ENCODE measurements at places on chromosomes 3 and 15. TPM values are rescaled to one million over a fixed set of nuclear protein-coding genes. Genes with fewer than 3 reads are reported as not detected.

- no peak for DNase-seq
Observed at GRCh38 chr3:99625237-99625622, 13.2 kb upstream of the COL8A1 start.

GRCh38 chr15:26665957-26666791 lies 106.7 kb downstream of the GABRB3 start:
- no peak for DNase-seq

The SH3GL3 gene
- not detected for total RNA-seq

The USP50 gene
- total RNA-seq, result 1.5 TPM

The GOLGA6B gene
- total RNA-seq, result not detected

The TRH gene
- total RNA-seq, result not detected
